ENCODE measurements at places on chromosomes 5 and 9.

DNA sequence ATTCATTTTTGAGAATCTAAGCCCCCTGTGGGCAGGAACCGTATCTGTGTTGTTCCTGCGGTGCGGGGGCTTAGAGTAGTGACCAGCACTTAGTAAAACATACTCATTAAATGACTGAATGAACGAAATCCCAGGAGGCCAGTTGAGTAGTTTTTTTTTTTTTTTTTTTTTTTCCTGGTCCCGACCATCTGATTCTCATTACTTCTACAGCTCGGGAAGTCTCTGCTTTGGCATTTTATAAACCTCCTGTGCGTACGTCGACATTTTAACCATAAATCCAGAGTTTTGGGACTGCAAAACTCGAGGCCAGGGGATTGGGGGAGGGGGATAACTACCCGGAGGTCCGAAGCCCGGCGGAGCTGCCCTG, 31.5 kb upstream of the SPRY4 start:
- DNase-seq = no peak

GRCh38 chr5:59506285-59506877, 387.1 kb downstream of the PDE4D start:
- DNase-seq = no peak

- DNase-seq = no peak
Measured at GRCh38 chr9:95766906-95767305, 108.6 kb upstream of the ERCC6L2 start.

- no peak for DNase-seq
Measured at GRCh38 chr5:51398875-51399642, 15.8 kb downstream of the ISL1 start.

DNA sequence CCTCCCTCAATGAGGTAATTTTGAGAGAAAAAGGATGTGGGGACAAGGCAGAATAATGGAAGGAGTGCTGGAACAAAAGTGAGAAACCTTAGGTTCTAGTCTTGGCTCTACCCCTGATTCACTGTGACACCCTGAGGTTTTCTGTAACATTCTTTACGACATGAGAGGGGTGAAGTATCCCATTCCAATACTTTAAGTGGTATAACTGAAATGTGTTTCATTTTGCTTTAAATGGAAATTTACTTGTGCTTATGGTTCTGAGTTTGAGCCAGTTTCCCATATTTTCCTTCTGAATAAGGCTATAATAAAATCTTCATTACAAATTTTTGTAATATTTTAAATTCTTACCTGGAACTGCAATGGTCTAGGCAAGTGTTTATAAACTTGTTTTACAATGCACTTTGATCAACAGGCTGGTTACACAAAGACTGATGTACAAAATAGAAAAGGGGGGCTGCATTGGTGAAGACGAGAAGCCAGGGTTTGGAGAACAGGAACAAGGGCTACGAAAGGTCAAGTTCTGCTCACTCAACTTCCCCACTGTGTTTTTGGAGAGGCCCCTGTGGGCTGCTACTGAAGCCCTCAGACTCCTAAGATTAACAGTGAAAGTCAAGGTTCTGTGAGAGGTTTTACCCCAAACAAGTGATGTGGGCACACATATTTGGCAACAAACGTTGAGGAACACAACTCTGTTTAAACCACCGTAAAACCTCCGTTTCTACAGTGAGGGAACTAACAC, 171.9 kb upstream of the ELL2 start:
- DNase-seq = no peak

DNA sequence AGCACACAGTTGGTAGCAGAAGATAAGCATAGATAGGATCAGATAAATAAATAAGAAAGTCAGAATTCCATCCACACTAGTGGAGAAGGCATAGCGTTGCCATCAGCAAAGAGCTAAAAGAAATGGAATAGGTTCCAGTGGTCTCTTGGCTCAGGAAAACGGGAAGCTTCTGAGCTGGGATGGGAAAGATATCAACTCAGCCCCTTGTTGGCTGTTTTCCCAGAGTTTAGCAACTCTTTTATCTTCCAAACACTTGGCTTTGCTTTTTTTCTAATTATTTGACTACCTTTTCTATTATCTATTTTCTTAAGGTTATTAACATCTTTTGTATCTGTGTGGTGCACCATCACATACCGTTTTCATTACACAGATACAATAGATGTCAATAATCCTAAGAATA, 445.7 kb upstream of the TRPC7 start:
- no peak for DNase-seq
